Endodermal cell (in vitro differentiated cells): ENCODE measurements at places on chromosomes 2 and 18. TPM values are rescaled to one million over a fixed set of nuclear protein-coding genes. Genes with fewer than 3 reads are reported as not detected.

ALPP gene
- not detected in 3 replicates for total RNA-seq

DNA sequence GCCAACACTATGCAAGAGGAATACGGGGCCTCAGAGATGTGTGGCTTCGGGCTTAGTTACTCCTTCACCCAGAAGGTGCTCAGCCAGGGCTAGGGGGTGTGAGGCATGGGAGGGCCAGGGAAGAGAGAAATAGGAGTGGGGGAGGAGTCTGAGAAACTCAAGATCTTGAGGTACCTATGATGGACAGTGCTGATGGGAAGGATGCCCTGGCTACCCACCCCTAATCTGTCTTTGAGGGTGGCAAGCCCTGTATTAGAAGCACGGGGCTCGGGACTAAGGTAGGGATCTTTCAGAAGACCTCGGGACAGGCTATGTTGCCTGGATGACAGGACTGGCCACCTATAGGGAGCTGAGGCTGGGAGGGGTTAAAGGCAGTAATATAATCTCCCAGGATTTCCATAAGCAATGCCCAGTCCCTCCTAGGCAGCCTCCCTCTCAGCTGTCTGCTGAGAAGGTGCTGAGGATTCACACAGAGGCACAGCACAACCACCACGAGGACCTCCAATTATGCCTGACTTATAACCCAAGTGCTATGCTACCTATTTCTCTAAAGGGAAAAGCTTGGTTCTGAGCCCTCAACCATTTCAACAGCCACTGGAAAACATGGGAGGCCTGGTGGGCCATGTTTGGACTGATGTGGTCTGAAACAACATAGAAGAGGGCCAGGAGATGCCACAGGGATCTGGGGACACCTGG, 23.3 kb downstream of the MTHFD2 start:
- no peak overlapping the region for H3K4me3 ChIP-seq
- H3K27me3 ChIP-seq: no peaks in the 10 kb centered on the region
- DNase-seq: peak; percentile 54
- no peaks in the 10 kb centered on the region for H3K4me1 ChIP-seq
- H3K27ac ChIP-seq: no peak overlapping the region

TBR1 gene
- total RNA-seq: 1.2 to 5.7 TPM (median 2.0 TPM) in 3 replicates

- DNase-seq: no peak
- H3K27ac ChIP-seq: no peak overlapping the region
- no peaks in the 10 kb centered on the region for H3K4me1 ChIP-seq
- no peaks in the 10 kb centered on the region for H3K36me3 ChIP-seq
- H3K27me3 ChIP-seq: no peaks in the 10 kb centered on the region
These were observed 31.4 kb upstream of the DARS1 start for GRCh38 chr2:136016836-136017235.

LANCL1 gene
- total RNA-seq: 55.6 to 99.7 TPM (median 88.1 TPM) in 3 replicates

PID1 gene
- total RNA-seq: 0.55 and 0.72 TPM in 2 replicates
